Natural killer cell (primary cell): ENCODE measurements at places on chromosomes 7 and 10. TPM values are rescaled to one million over a fixed set of nuclear protein-coding genes. Genes with fewer than 3 reads are reported as not detected.

GRCh38 chr7:139634087-139634486, 110.6 kb downstream of the CLEC2L start:
- DNase-seq = no peak
- H3K4me1 ChIP-seq = peaks cover 28% of the 10 kb centered on the region
- H3K27ac ChIP-seq = no peak overlapping the region

The TWIST1 gene
- not detected for total RNA-seq

DNA sequence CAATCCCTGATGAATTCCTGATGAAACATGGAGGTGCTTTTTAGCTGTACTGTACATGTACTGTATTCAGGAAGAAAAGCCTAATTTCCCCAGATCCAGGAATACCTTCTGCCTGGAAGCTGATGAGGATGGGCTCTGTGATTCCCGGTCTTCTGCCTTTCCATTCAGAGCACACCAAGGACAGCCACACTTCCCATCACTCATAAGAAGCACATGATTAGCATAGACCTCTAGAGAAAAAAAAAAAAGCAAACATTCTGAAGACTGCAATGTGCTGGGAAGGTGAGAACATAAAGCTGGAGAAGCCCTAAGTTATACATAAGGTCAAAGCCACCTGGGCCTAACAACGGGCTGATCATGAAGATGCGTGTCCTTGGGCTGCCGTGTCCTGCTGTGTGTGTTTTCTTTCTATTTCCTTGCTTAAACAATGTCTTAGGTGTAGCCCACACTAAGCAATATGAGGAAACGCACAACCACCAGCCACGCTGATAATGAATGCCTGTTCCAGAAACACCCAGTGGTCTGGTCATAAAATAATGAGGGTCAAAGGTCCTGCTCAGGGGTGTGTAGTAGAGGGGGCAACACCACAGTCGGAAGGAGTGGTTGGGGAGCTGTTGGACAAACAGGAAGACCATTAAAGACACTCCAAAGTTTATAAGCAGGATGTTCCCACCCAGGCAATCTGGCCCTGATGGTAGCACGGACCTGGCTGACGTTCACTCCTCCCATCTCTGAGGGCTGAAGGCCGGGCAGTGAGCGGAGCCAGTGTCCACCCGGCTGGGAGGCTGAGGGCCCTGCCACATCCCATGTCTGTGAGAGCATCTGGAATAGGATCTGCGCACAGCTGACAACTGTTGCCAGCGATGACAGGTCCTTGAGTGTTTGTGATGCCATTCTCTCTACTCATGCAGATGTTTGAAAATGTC, 7.9 kb downstream of the PKD1L1 start:
- H3K4me3 ChIP-seq = no peak overlapping the region
- no peak overlapping the region for H3K27ac ChIP-seq
- H3K4me1 ChIP-seq = peaks cover 13% of the 10 kb centered on the region
- no peaks in the 10 kb centered on the region for H3K27me3 ChIP-seq

GRCh38 chr7:76077435-76077834, 29.5 kb downstream of the MDH2 start:
- no peaks in the 10 kb centered on the region for H3K27me3 ChIP-seq
- H3K36me3 ChIP-seq = no peaks in the 10 kb centered on the region
- no peak for DNase-seq

DNA sequence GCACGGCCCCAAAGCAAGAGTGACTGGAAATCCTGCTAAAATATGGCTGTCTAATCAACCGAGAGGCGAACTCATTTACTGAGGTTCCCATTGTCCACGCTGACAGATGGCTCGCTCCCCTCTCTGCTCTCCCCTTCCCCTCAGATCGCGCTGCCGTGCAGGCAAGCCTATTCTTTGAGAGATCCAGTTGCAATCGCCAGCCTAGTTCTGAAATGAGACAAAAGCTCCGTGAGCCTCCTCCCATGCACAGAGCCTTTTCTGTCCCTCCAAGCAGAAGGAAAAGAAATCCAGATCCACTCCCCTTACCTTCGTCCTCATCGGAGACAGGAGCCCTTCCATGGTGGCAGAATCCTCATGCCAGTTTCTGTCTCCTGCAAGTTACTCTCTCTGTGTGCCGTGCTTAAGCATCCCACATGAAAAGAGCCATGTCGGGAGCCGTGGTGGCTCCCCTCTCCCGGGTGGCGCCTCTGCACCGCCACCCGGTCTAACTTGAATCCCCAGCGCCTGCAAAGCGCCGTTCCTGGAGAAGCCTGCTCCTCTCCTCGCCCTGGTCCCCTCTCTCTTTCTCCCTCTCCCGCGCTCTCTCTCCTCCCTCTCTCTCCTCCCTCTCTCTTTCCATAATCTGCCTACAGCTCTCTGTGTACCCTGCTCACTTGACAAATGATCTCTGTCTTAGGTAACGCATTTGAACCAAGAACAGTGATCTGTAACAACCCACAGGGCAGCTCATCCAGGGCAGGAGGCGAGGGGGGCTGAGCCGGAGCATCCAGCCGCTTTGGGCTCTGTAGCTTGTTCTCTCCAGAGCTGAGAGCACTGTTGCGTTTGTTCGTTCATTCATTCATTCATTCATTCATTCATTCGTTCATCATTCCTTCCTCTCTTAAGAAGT, 156.8 kb downstream of the FRMD4A start:
- H3K27me3 ChIP-seq = peaks cover 19% of the 10 kb centered on the region
- DNase-seq = peak; percentile 32
- no peak overlapping the region for H3K4me3 ChIP-seq
- no peaks in the 10 kb centered on the region for H3K36me3 ChIP-seq
- H3K27ac ChIP-seq = no peak overlapping the region
- peaks cover 9% of the 10 kb centered on the region for H3K4me1 ChIP-seq

DNA sequence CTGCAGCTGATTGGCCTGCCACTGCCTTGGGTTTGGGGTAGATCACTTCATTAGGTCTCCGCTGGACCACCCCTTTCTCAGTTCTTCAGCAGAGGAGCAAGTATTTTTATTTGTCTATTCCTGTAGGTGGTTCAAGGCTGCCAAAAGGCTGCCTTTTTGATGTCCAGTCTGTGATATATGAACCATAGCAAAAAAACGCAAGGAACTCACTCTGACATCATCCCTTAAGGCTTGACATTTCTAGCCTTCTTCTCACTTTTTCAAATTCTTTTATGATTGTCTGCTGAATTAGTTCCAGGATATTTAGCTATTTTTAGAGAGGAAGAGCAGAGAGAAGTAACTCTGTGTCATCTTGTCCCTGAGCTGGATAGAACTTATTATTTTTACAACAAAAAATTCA, 269.2 kb downstream of the BAMBI start:
- H3K4me3 ChIP-seq = no peak overlapping the region
- no peaks in the 10 kb centered on the region for H3K4me1 ChIP-seq
- no peak overlapping the region for H3K27ac ChIP-seq
- no peaks in the 10 kb centered on the region for H3K36me3 ChIP-seq
- no peaks in the 10 kb centered on the region for H3K27me3 ChIP-seq

- no peaks in the 10 kb centered on the region for H3K27me3 ChIP-seq
- no peaks in the 10 kb centered on the region for H3K36me3 ChIP-seq
- no peak overlapping the region for H3K27ac ChIP-seq
- no peak for DNase-seq
Observed at GRCh38 chr7:346116-346898, 56.3 kb downstream of the FOXL3 start.

DNA sequence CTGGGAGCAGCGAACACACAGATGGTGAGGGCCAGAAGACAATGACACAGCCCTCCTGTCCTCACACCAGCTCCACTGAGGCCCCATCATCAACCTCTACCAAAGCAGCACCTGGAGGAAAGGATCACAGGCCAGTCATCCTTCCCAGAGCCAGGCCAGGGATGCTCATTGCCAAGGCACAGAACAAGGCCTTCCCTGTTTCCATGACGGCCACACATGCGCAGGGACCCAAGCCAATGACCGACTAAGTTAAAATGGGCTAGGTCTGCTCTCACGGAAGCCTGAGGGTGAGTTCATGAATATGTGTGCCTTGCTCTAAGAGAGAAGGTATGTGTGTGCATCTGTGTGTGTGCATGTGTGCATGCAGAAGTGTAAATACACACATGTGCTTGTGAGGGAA, 39.6 kb downstream of the COBL start:
- no peak overlapping the region for H3K27ac ChIP-seq
- H3K27me3 ChIP-seq = no peaks in the 10 kb centered on the region
- DNase-seq = no peak
- H3K4me1 ChIP-seq = no peaks in the 10 kb centered on the region
- no peak overlapping the region for H3K4me3 ChIP-seq

The WNT2 gene
- total RNA-seq = not detected

DNA sequence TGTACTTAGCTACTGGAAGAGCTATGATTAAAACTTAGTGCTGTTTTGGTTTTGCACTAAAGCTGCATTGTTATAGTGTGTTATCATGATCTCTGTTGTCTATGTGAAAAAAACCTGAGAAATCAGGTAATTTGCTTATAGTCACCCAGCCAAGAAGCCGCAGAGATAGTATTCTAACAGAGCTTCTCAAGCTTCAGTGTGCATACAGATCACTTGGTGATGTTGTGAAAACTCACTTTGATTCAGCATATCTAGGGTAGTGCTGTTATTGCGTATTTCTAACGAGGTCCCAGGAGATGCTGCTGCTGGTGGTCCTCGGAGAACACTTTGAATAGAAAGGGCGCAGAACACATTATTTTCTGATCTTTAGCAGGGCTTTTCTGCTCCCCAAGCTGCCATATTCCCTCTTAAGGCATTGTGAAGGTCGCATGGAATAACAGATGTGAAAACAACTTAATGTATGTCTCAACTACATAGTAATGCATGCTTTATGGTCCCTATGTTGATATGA, 68.4 kb upstream of the PDCD4 start:
- H3K27ac ChIP-seq = no peak overlapping the region
- peaks cover 10% of the 10 kb centered on the region for H3K4me1 ChIP-seq
- H3K36me3 ChIP-seq = no peaks in the 10 kb centered on the region
- H3K27me3 ChIP-seq = no peaks in the 10 kb centered on the region
- DNase-seq = no peak

DNA sequence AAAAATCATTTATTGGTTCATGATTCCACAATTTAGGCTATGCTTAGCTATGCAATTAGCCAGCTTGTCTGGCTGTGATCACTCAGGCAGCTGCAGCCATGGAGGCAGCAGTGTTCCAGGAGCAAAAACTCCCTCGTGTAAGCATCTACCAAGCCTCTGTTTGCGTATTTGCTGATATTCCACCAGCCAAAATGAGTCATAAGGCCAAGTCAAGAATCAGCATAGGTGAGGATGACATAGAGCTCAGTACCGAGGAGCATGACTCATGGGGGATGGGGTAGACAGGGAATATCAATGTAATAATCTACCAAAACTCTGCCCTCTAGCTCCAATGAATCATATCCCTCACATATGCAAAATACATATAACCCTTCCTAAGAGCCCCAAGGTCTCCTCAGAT, 63.3 kb downstream of the IMMP2L start:
- H3K4me3 ChIP-seq = no peak overlapping the region
- no peak for DNase-seq
- no peaks in the 10 kb centered on the region for H3K27me3 ChIP-seq
- no peaks in the 10 kb centered on the region for H3K4me1 ChIP-seq
- H3K27ac ChIP-seq = no peak overlapping the region

- H3K27ac ChIP-seq = no peak overlapping the region
- no peak for DNase-seq
- no peaks in the 10 kb centered on the region for H3K27me3 ChIP-seq
- H3K4me3 ChIP-seq = no peak overlapping the region
- no peaks in the 10 kb centered on the region for H3K36me3 ChIP-seq
Observed at GRCh38 chr7:81715984-81716588, 53.8 kb downstream of the HGF start.

GRCh38 chr7:1013581-1013980, 30.6 kb downstream of the CYP2W1 start:
- no peaks in the 10 kb centered on the region for H3K27me3 ChIP-seq
- H3K4me1 ChIP-seq = peaks cover 28% of the 10 kb centered on the region
- DNase-seq = no peak
- no peak overlapping the region for H3K4me3 ChIP-seq
- H3K36me3 ChIP-seq = peaks cover 2% of the 10 kb centered on the region

The SFRP4 gene
- not detected for total RNA-seq

DNA sequence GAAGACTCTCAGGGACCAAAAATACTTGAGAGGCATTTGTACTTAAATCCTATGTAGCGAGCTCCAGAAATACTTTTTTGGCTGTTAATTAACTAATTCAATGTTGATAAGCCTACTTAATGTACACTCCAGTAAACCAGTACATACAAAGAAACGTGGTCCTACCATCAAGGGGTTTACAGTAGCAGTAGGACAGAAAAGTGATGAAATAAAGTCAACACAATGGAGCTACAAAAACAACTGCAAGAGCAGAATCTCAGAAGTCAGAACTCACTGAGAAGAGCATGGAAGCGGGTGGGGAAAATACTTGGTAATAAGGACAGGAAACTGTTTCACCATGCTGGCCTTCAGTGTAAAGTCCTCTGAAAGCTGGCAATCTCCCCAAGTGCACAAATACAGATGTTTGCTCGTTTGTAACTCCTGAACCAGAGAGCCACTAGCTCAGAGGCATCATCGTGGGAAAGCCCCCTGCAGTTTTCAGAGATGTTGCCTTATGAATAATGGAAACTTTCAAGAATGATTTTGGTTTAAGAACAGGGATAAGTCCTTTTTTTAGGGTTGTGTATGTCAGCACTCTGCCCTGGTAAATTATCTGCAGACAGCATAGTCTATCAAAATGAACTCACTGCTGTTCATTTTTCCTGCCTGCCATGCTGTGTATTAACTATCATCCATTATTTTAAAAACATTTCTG, 233.2 kb downstream of the SORCS1 start:
- H3K27ac ChIP-seq = no peak overlapping the region
- DNase-seq = no peak
- no peaks in the 10 kb centered on the region for H3K27me3 ChIP-seq
- no peaks in the 10 kb centered on the region for H3K4me1 ChIP-seq
- H3K36me3 ChIP-seq = no peaks in the 10 kb centered on the region
- no peak overlapping the region for H3K4me3 ChIP-seq

DNA sequence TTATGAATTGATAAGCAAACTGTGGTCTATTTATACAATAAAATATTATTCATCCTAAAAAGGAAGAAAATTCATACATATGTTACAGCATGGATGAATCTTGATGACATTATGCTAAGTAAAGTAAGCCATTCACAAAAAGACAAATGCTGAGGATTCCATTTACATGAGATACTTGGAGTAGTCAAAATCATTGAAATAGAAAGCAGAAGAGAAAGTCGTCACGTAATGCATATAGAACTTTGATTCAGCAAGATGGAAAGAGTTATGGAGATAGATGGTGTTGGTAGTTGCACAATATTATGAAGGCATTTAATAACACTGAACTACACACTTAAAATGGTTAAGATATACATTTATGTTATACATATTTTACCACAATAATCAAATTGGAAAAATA, 309.7 kb upstream of the KLF6 start:
- no peak overlapping the region for H3K4me3 ChIP-seq
- DNase-seq = no peak
- H3K27ac ChIP-seq = no peak overlapping the region
- H3K27me3 ChIP-seq = no peaks in the 10 kb centered on the region
- H3K36me3 ChIP-seq = no peaks in the 10 kb centered on the region
- no peaks in the 10 kb centered on the region for H3K4me1 ChIP-seq
